Fibroblast of the aortic adventitia (primary cell): ENCODE measurements at places on chromosomes 13 and 19. TPM values are rescaled to one million over a fixed set of nuclear protein-coding genes. Genes with fewer than 3 reads are reported as not detected.

DNA sequence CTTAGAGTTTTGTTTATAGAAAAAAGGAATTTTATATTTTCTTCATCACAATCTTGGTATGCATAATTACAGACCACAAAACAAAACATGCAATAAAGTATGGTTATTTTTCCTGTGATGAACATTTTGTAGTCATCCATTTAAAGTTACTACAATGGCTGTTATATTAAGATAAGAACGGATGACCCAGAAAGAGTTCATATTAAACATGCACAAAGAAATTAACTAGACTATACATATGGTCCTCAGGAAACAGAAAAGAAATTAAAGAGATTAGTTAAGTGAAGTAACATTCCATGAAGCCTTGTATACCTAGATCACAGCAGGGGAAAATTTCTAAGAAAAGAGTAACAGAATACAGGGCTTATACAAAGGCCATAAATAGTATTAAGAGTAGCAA lies 36.8 kb downstream of the RBM26 start:
- no peak for DNase-seq

DNA sequence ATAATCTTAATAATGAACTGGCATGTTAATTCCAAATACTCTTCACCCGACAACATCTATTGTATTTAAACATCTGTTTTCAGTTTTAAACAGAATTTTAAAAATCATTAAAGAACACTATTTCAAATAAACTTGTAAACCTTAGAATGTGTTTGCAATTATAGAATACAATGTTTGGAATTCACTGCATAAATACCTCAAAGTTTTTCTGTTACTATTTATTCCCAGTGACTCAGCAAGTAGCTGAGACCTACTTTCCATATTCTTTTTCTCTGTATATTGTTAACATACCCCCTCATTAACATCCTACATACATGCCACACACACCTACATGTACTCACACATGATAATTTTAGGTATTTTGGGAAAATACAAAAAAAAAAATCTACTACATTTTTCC lies 1134.3 kb downstream of the SLITRK1 start:
- peak; percentile 67 for DNase-seq

DNA sequence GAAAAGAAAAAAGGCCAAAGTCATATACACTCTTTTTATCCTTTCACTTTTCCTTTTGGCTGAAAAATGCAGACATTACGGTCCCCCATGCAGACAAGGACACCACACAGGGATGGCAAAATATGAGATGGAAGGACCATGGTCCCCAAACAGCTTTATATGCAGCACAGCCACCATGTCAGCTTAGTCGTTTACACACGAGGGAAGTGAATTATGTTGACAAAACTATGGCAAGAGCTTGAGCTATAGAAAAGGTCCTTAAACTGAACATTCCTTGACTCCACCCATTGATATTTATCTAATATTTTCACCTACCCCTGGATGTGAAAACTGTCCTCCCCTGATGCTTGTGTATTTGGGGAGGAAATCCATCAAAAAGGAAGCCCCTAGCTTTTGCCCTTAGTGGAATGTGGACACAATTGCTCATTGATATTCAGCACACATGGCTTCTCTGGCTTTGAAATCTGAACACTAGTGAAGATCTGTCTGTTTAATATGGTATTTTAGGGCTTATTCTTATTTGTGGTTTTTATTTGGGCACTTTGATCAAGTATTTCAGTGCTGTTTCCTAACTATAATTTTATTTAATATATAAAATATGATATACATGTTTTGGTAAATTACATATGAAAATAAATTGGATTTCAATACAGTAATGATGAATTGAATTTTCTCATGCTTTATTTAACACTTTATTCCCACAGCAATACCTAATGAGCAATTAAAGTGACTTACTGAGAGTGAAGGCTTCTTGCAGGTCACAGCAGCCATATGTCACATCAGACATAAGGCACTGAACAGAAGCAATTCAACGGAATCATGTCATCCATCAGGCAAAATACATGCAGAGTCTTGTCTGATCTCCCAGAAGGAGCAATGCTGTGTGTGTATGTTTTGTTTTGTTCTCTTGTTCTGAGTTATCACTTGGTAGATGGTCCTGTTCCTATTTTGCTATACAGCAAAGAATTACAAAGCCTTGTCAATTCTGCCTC lies 6.8 kb upstream of the GTF2F2 start:
- no peak for DNase-seq

GRCh38 chr19:11210656-11210928 lies 13.2 kb upstream of the KANK2 start:
- no peak for DNase-seq

DNA sequence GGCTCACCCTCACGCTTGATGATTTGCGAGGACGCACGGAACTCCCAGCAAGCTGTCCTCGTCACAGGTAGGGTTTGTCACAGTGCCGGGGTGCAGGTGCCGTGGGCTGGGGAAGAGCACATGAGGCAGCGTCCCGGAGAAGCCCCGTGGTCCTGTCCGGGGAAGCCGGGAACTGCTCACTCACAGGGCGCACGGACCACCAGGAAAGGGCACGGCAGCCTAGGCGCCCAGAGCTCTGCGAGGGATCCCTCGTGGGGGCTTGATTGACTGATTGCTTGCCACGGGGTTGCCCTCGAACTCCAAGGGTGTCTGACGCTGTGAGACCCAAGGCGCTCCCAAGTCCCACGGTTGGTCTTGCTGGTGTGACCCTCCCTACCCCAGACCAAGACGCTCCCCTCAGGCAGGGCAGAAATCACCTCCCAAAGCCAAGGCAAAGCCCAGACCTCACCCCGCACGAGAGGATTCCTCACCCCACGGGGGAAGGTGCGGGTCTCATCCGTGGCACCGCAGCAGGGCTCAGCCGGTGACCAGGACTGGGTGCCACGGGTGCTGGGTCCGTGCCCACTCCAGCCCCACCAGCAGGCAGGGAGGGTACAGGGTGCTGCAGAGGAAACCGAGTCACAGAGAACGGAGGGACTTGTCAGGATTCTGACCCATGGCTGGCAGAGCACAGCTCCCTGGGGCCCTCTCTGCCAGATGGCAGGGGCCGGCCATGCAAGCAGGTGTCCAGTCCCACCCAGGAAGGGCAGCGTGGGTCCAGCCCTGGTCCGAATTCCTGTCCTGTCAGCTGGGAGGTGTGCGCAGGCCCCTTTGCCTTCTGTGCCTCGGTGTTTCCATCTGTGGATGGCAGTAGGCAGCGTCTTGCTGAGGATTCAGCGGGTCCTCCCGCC lies 7.7 kb downstream of the C2CD4C start:
- no peak for DNase-seq

DNA sequence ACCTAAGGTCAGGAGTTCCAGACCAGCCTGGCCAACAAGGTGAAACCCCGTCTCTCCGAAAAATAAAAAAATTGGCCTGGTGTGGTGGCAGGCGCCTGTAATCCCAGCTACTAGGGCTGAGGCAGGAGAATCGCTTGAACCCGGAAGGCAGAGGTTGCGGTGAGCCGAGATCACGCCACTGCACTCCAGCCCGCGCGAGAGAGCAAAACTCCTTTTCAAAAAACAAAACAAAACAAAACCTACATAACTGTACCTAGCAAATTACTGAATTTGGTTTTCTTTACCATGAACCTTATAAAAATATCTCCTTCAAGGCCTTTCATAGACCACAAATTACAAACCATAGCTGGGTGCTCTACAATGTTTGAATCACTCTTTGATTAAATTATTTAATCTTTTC lies 760 bp downstream of the ZNF91 start:
- DNase-seq: peak; percentile 34

- no peak for DNase-seq
Measured at GRCh38 chr19:18859676-18860301, 28.0 kb downstream of the UPF1 start.

The CD79A gene
- total RNA-seq: 0.09 TPM in 1 of 2 replicates, not detected in the other

The RINL gene
- total RNA-seq: 0.81 and 1.3 TPM in 2 replicates

The TPRX1 gene
- not detected in 2 replicates for total RNA-seq
